ENCODE measurements at places on chromosomes 6 and 20. TPM values are rescaled to one million over a fixed set of nuclear protein-coding genes. Genes with fewer than 3 reads are reported as not detected.

The CAP2 gene
- 6.7 TPM for total RNA-seq

The HCRTR2 gene
- total RNA-seq, result not detected

The BTNL2 gene
- not detected for total RNA-seq

The PGBD1 gene
- total RNA-seq, result 10.5 TPM

GRCh38 chr6:37463110-37463509, 30.1 kb downstream of the CMTR1 start:
- DNase-seq, result no peak

DNA sequence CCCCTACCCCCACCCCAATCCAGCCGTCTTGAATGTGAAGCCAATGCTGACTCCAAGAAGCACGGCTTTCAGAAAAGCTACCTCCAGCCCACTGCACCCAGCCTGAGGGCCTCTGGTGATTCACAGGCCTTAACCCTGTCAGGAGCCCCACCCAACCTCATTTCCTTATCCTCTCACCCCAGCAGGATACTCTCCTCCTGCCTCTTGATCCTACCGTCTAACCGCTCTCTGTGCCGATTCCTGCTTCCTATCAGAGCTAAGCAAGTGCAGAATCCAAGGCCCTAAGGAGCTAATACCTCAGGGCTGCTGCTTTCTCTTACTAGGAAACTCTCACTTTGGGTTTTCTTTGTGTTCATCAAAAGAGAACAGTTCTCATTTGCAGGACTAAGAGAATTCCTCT, 47.2 kb downstream of the TRERF1 start:
- DNase-seq, result peak; percentile 80

DNA sequence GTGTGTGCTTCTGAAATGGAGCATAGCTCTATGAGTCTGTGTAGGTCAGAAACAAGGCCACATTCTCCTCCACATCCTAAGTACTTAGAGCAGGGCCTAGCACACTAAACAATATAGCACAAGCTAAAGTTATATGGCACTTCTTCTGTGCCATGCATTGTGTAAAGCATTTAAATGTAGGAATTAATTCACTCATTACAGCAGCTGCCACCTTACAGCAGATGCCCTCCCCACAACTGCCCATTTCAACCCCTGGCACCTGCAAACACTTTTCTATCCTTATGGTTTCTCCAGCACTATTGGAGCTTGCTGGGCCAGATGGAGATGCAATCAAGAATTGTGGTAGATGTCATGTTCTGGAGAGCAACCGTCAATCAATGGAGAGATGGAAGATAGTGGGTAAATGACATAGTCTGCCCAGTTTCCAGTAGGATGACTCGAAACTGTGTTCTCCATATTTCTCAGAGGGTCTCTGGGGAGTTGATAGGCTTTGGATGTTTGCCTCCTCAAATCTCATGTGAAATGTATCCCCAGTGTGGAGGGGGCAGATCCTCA, 373.7 kb downstream of the DOK5 start:
- DNase-seq, result no peak

DNA sequence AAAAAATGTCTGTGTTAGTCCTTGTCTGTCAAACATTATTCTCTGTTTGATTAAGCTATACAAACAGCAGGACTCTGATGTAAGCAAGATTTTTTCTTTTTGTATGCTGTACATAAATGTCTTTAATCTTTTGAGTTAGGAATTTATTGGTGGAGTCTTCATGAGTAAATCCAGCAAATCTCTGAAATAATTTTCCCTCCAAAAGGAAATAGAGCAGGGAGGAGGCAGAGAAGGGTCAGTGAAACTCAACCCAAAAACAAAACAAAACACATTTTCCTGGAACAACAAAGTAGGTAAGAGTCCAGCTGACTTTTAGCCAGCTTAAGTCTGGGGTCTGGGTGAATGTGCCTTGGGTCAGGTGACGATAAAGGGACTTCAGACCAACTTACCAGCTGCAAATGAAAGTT, 113.7 kb downstream of the FOXA2 start:
- DNase-seq, result no peak

DNA sequence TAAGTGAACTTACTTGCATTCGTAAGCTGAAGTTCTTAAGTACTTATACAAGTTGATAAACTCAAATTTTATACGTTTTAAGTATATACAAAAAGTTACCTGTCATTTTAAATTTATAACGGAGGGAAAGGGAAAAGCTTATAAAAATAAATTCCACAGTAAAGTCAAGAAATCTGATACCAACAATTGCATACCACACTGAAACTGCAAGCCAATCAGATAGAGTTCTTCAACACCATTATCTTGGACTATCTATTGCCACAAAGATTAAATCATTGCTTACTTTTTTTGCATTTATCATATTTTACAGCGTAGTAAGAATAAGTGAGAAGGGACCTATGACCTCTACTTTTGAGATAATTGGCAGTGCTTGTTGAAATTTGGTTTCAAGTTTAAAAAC, 386.7 kb downstream of the TFAP2A start:
- no peak for DNase-seq

- DNase-seq, result no peak
Observed at GRCh38 chr6:44556046-44556445, 168.5 kb downstream of the CDC5L start.

- DNase-seq, result peak; percentile 27
Observed at GRCh38 chr20:15867899-15868298, 705.3 kb downstream of the KIF16B start.

DNA sequence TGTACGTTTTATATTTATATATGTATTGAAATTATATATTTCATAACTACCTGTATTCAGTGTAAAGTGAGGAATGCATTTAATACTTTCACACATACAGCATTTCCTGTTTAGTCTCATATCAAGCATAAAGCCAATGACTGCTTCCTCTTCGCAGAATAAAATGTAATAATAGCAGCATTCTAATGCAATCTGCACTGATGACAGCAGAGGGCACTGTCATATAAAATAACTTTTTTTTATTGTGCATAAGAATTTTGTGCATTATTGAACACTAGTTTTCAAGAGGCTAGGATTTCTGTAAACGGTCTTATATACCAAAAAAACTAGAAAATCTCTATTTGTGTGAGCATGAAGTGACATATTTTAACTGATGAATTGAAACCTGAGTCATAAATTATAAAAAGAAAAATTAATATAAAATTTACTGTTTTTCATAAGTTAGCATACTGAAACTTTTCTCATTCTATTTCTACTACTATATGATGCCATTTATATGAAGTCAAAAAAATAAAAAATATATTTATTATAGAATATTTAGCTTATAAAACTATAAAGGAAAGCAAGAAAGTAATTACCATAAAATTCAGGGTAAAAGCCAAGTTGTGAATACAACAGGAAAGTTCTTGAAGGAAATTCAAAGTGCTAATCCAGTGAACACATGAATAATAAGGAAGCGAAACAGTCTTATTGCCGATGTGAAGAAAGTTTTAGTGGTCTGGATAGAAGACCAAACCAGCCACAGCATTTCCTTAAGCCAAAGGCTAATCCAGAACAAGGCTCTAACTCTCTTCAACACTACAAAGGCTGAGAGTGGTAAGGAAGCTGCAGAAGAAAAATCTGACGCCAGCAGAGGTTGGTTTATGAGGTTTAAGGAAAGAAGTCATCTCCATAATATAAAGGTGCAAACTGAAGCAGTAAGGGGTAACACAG, 36.3 kb downstream of the RNF146 start:
- peak; percentile 49 for DNase-seq

GRCh38 chr6:41278699-41279405, 7.6 kb downstream of the TREM1 start:
- peak; percentile 93 for DNase-seq

- DNase-seq, result no peak
Observed at GRCh38 chr6:125821825-125822281, 31.1 kb downstream of the NCOA7 start.

- no peak for DNase-seq
Observed at GRCh38 chr6:138736640-138737039, 36.9 kb upstream of the CCDC28A start.

DNA sequence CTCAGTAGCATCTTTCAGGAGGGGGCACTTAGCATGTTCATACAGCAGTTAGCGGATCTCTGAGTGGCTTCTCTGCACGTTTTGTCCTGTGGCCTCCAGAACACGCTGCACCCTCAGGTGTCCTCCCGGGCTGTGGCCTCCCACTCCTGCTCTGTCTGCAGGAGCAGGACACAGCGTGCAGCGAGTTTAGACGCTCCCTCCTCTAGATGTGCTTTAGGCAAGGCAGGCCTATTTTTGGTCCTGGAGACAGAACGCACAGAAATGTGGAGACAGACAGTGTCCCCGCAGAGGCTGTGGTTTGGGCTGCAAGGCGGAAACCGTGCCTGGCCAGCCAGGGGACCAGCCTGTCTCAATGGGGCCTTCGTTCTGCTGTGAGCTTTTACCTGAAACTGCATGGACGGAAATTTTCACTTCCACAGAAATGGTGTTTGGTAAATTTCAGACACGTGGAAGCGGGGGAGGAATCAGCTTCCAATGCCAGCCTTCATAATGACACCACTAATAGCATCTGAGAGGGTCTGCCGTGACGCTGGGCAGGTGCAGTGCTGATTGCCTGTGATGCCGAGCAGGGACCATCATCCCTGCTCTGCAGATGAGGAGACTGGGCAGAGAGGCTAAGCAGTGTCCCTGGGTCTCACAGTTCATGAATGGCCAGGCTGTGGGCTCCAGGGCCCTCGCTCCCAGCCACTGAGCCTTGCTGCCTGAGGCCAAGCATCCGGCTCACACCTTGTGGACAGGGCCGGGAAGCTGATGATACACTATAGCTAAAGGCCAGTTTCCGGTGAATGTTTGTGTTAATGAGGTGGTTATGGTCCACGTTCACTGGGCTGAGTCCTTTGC, 120.9 kb downstream of the SYCP2 start:
- DNase-seq, result no peak

- DNase-seq, result no peak
Observed at GRCh38 chr20:37524859-37525708, 2.6 kb downstream of the BLCAP start.

DNA sequence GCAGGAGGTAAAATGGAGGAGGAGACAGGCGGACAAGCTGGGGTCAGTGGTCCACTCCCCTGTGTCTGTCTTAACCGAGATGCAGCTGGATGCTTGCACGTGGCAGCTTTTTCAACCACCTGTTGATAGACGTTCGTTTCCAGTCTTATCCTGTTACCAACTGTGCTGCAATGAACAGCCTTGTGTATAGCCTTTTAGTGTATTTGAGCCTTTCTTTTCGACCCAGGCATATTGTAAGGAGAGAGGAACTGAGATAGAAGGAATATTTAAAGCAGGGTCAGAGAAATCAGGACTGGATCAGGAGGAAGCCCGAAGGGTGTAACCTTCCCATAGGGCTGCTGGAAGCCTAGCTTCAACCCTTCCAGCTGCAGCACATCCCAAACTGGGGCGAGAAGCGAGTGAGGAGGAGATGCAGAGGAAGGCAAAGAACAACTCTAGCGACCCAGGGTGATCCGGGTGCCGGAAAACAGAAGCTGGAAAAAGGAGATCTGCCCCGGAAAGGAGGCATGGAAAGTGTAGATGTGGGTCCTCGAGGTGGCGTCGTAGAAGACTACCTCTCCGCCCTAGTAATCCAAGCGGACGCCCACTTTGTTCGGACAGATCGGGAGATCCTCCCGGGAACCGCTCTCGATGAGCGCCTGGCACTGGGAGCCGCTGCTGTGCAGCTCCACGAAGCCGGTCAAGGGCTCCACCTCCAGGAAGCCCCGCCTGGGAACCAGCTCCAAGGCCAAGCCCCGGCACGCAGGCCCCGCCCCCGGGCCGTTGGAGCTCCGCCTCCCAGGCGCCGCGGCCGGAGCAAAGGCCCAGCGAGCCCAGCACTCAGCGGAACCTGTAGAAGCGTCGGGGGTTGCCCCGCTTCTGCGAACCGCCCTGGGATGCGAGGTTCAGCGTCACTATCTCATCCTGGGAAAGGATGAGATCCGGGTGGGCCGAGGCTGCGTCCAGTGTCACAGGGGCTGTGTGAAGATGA, 11.2 kb downstream of the TRIM31 start:
- peak; percentile 96 for DNase-seq

DNA sequence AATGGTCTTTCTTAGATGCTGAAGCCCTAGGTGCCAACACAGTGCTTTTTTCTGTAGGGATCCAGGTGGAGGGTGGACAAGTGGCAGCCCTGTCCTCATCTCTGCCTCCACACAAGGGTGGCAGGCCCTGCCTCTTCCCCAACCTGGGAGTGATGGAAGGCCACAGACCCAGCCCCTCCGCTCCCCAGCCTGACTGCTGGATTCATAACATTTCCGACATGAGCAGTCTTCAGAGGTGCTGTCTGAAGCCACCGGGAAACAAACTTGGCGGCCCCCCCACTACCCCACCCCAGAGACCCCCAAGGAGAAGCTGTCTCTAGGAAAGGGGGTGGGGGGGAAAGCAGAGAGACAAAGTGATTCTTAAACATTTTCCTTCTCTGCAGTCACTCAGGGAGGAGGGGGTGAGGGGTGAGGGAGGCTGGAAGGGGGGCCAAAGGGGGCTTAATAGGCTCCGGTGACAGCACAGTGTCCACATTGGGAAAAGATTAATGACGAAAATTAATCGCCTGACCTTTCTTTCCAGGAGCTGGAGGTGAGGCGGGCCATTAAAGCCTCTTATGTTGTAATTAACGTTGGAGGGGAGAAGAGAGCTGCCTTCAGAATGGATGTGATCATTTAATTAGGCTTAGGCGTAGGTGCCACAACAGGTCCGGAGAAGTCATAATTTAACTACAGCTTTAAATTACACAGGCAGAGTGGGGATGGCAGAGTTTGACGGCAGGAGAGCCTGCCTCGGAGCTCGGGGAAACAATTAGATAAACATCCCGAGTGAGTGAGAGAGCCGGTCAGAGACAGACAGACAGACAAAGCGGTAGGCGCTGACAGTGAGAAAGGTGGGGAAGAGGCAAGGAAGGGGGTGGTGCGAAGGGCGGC, 76.8 kb upstream of the FOXP4 start:
- no peak for DNase-seq

- DNase-seq, result peak; percentile 68
Observed at GRCh38 chr6:116971959-116972358, 94.9 kb downstream of the RFX6 start.

- DNase-seq, result no peak
Observed at GRCh38 chr6:169996378-169997051, 245.1 kb downstream of the ERMARD start.

DNA sequence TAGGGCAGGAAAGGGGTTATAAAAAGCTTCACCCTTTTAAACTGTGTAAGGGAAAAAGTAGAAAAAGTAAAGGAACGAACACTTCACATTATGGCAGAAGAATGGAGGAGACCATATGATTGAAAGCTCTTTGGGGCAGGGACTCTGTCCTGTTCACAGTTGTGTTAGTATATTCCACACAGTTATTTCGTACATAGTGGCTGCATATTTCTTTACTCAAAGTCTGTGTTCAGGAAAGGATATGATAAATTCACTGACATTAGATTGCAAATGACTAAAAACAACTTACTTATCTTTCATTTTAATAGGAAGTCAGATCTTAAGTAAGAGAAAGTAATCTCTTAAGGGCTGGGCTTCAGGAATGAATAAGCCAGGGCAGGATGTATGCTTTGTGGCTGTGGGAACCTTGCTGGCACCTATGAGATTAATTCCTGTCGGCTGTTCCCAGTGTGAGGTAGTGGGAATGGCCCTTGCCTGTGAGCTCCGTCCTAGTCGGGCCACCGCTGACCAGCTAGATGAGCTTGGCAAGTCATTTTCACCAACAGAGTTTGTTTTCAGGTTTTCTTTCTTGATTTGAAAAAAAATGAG, 11.2 kb downstream of the PPP1R14C start:
- DNase-seq, result no peak

GRCh38 chr6:157995458-157995857, 13.8 kb downstream of the SYNJ2 start:
- no peak for DNase-seq
